NCI-H460 (cell line): ENCODE measurements at places on chromosomes 7 and 10. TPM values are rescaled to one million over a fixed set of nuclear protein-coding genes. Genes with fewer than 3 reads are reported as not detected.

GRCh38 chr10:101122270-101123084 is 8.6 kb upstream of the TLX1 start:
- no peak for DNase-seq

GRCh38 chr10:60299961-60300883 is 89.5 kb downstream of the ANK3 start:
- DNase-seq, result no peak

ZNF25 gene
- 6.4 and 9.4 TPM in 2 replicates for total RNA-seq

DNA sequence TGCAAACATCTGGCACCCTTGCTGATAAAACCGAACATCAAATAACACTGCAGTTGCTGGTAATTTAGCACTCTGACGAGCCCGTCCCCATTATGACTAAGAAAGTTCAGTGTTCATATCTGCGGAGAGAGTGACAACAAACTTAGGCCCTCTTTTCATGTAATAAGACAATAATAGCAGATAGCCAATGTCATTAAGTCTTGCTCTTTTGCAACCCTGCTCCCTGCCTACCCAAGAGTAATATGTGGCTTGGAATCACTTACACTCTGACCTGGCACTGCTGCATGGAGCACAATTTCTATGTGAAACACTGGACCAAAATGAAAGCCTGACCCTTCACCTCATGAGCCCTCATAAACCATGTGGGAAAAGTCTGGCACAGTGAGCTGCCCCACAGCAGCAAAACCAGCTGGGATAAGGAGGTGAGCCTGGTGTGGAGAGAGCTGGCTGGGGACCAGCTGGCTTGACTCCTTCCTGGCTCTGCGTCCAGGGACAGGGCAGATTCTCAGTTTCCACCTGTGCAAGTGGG is 86.5 kb downstream of the HIPK2 start:
- DNase-seq, result no peak

GRCh38 chr10:75717126-75717916 is 285.9 kb downstream of the LRMDA start:
- no peak for DNase-seq
